COR-L47 (cell line): ENCODE measurements at places on chromosomes 11 and 22.

DNA sequence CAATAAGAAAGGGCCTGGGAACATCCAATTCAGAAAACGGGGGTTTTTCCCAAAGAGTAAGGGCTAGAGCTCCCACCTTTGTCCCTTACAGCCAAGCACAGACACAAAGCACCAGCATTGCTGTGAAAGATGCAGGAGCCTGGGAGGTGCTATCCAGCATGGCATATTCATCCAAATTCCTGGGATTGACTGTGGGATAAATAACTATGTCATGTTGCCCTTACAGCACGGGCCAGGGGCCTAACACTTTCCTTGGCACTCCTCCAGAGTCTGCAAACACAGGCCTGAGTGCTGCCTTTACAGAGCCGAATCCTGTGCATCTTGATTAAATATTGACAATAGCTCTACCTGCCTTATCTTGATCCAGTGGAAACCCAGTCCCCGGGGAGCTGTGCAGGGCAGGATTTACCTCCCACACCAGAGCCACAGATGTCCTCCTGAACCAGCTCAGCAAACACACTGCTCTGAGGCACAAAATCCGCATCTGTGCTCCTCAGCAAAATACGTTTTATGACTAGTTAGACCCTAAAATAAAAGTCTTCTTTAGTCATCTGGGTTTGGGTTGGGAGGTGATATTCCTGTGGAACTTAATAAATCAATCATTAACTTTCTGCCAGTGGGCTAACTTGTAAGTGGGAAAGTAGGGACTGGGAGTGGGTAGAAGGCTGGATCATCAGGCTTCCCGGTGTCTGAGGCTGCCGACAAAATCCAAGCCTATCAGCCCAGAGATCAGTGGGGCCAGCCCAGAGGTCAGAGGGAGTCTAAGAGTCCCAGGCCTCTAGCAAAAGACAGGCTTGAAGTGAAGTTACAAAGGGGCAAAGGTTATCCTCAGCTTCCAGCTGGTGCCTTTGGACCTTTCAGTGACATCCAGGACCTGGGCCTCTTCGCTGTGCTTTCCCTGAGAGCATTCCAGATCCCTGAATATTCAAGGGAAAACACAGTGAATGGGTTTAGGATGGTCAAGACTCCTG, 36.5 kb downstream of the POU2AF3 start:
- DNase-seq = peak; percentile 73

- no peak for DNase-seq
Measured at GRCh38 chr11:45683271-45684058, 18.0 kb upstream of the CHST1 start.

DNA sequence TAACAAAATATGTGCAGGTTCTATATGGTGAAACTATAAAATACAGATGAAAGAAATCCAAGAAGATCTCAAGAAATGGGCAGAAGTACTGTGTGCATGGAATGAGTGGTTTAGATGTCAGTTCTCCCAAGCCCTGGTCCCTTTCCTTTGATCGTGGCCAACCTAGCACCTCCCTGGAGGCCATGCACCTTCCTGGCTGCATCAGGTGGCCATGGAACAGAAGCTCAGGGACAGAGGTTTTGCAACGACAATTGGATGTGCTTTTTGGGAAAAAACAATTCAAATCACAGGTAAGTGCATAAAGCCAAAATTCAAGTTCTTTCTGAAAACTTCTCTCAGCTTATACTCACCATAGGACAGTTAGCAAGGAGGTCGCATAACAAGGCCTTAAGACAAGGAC, 54.0 kb upstream of the SLC22A12 start:
- DNase-seq = no peak

- DNase-seq = no peak
Measured at GRCh38 chr22:40517631-40518030, 118.9 kb downstream of the MRTFA start.

GRCh38 chr11:95501761-95502266, 270.8 kb upstream of the SESN3 start:
- DNase-seq = no peak

DNA sequence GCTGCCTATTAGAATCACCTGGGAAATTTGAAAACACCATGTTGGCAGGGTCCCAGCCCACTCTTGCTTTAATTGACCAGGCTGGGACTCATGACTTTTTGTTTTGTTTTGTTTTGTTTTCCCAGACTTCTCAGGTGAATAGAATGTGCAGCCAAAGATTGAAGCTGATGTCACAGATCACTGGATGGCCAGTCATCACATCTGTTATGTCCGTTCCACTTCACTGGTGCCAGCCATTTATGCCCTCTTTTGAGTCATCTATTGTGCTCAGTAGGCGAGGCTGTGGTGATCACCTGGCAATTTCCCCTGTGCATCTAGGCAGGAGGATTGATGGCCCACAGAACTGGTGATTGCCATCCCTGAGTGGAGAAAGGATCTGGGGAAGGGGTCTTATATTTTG, 297.3 kb downstream of the INSC start:
- peak; percentile 81 for DNase-seq

- DNase-seq = no peak
Measured at GRCh38 chr11:1743585-1744136, 6.7 kb downstream of the IFITM10 start.

- DNase-seq = no peak
Measured at GRCh38 chr11:86571273-86571948, 101.0 kb downstream of the ME3 start.

GRCh38 chr22:49713003-49713402, 114.7 kb downstream of the BRD1 start:
- no peak for DNase-seq
